Kidney (tissue), 22 donors: ENCODE measurements at places on chromosomes 7 and 10.

GRCh38 chr10:112809736-112810135 lies 140.3 kb upstream of the TCF7L2 start:
- DNase-seq = no peak

DNA sequence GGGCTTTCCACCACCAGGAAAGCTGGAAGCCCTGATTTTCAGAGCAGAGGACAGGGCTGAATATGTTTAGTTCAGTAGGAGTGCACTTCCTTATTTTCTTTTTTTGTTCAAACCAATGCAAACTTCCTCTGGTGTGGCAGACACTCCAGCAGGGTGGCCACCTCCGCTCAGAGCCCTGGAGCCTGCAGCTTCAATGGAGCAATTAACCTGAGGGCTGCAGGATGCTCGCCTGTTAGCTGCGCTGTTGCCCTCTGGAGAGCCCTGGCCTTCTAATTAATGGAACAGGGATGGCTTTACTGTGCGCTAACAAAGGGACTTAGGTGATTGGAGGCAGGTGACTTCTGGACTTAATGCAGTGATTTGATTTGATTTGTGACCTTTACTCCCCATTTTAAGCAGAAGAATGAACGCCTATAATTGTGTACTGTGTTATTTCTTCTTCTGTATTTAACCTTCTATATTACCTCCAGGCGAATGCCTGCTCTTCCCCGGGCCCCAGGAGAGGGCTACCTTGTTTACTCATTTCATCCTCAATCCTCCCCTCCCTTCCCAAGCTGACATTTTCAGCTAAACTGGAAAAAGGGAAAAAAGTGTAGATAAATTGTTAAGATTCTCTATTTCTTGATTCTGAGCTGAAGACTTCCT lies 123.0 kb upstream of the CTBP2 start:
- DNase-seq = peak; percentile 40

GRCh38 chr7:116653204-116653603 lies 18.8 kb upstream of the MET start:
- DNase-seq = no peak

DNA sequence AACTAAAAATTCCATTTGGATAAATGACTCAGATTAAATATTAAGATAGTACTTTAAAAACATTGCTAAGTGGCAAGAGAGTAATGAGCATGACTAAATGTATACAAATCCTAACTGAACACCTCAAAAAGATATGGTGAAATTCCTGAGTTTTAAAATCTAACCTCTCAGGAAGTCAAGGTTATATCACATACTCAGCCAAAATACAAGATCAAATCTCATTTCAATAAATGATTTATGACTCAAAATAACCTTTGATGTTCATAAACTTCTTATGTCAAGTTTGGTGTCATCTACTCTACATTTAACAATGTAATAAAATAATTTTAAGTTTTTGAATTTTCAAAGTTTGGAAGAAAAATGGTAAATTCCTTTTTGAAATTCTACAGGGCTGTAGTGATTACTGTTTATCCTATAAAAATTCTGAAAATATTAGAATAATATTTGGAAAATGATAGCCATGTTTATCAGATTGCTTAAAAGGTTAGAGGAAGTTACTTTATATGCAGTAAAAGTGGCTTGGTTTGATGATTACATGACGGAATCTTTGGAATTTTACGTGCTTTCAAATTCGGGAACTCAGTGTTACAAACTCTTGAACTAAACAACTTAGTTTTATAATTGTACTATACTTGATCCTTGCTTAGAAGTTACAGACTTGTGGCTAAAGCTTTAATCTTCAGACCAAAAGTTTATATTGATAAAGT lies 43.7 kb downstream of the ASZ1 start:
- DNase-seq = no peak

DNA sequence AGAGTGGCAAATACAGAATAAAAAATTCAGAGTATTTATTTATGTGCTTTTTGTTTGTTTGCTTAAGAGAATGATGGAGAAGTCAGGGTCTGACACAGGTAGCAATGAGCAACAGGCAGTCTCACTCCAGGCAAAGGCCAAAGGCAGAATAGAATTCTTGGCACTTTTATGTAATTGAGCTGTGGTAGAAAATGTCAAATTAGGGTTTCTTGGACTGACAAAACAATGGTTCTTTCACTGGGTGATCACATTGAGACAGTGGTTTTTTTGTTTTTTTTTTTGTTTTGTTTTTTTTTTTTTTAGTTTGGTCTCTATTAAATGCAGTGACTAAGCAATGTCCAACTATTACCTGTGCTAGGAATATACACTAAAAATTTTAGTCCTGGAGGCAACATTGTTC lies 27.4 kb downstream of the POM121L12 start:
- DNase-seq = no peak

DNA sequence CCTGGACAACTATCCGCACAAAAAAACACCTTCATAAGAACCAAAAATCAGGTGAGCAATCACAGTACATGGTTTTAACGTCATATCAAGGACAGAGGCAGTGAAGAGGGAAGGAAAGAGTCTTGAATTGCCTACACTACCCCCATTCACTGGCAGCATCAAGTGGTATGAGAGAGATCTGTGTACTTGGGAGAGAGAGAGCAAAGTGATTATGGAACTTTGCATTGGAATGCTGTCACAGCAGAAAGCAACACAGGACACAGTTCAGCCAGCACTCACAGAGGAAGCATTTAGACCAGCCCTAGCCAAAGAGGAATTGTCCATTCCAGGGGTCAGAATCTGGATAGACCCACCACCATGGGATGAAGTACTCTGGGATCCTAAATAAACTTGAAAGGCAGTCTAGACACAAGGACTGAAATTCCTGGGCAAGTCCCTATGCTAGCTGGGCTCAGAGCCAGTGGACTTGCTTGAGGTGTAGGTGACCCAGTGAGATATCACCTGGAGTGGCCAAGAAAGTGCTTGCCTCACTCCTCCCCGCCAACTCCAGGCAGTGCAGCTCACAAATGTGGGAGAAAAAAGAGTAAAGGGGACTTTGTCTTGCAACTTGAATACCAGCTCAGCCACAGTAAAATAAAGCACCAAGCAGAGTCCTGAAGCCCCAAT lies 30.5 kb upstream of the SFTPD start:
- DNase-seq = no peak

- no peak for DNase-seq
These were observed 45.6 kb upstream of the TES start for GRCh38 chr7:116164552-116165306.

- DNase-seq = peak; percentile 43
These were observed 246.2 kb upstream of the PPP2R2D start for GRCh38 chr10:131654471-131655087.

DNA sequence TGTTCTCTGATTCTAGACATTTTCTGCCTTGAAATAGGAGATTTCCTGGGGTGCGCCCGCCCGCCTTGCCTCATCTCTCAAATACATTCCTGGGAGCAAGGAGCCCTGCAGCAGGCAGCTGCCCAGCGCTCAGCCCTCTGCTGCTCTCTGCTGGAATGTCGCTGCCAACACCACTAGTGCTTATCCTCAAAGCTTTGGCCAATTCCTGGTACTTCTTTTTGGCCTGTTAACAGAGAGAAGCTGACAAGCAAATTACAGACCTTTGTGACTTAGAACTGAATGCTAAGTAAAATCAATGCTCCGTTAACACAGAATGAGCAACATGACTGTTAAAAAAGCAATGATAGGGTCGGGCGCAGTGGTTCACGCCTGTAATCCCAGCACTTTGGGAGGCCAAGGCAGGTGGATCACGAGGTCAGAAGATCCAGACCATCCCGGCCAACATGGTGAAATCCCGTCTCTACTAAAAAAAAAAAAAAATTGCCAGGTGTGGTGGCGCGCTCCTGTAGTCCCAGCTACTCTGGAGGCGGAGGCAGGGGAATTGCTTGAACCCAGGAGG lies 41.9 kb upstream of the SYPL1 start:
- peak; percentile 91 for DNase-seq

DNA sequence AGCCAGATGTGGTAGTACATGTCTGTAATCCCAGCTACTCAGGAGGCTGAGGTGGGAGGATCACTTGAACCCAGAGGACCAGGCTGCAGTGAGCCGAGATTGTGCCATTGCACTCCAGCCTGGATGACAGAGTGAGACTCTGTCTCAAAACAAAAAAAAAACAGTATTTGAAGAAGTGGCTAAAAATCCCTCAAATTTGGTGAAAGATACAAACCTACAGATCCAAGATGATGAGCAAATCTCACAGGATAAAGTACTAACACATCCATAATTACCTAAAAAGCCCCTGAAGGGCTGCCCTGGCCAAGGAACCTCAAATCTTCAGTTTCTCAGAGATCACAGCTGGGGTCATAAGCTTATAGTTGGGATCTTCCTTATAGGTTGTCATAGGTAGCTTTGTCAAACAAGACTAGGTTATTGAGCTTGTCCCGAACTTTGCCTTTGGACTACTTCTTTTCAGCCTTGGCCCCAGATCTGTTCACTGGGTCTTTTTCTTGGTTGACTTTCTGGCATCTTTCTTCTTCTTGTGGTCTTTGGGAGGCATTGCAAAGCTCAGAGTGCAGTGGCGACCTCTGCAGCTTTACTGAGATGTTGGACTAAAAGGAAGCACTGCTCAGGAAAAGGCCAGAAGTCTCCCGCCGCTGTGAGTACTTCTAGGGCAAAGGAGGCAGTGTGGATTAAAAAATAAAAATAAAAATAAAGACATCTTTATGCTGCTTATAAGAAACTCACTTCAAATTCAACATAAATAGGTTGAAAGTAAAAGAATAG lies 28.6 kb upstream of the SAR1A start:
- no peak for DNase-seq

DNA sequence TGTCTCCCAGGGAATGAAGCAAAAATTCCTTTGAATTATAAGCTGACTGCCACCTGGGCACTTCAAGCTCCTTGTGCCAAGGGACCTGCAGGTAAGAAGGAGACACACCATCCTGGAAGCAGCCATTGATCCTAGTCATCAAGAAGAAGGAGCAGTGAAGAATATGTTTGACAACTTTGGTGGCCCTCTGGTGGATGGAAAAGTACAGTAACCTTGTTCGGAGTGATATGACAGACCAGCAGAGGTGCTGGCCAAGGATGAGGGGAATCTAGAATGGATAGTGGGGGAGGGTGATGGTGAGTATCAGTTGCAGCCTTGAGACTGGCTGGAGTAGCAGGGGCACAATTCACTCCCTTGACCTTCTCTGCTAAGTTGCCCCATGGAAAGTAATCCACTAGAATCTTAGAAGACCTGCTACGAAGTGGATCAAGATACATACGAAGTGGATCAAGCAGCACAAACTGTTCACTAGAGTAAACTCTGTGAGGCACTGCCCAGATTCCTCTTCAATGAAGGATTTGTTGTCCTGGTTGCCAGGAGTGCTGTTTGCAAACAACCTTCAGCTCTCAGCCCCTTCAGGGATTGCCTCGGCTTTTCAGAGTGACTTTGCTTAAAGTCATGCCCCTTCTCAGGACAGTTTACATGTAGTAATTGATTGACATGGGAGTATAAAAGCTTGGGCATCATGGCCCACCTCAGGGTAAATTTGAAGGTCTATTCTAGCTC lies 44.8 kb upstream of the ORC5 start:
- DNase-seq = peak; percentile 10

DNA sequence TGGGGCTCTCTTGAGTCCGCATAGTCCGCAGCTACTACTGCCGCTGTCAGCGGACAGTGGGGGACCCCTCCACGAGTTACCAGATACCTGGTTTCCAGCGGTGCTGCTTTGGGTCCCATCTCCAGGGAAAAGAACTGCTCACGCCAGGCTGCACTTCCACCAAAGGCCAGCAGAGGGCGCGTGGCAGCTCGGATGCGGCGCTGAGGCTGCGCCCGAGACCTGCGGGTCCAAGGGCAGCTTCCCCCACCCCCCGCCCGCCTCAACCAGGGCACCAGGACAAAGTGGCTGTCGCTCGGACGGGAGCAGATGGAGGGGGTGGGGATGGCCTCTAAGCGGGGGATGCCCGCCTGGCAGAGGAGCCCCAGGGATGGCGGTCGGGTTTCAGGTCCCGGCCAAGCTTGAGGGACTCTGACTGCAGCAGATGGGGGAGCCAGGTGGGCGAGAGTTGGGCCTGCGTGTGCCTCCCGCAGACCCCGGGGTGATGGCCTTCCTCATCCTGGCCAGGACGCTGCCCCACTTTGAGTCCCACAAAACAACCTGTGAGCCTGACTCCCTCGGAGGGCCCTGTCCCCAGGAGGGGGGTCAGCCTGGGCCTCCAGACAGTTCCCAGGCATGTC lies 23.8 kb upstream of the ZNF735 start:
- no peak for DNase-seq

GRCh38 chr7:158000160-158000559 lies 587.5 kb downstream of the PTPRN2 start:
- DNase-seq = no peak

- no peak for DNase-seq
These were observed 717.4 kb downstream of the PARD3 start for GRCh38 chr10:34097682-34098081.

DNA sequence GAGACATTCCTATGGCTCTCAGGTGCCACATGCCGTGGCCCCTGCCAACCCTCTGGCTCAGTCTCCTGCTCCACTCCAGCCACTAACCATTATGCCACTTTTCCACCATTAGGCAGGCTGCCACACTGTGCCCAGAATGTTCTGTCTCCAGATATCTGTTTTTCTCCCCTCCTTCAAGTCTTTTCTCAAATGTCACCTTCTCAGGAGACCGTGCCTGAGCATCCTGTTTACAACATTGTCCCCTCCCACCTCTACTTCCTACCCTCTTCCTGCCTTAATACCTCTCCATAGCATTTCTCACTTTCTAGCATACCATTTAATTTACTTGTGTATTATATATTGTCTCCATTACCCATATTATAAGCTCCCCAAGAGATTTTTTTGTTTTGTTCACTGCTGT lies 162.5 kb upstream of the LYZL2 start:
- no peak for DNase-seq

DNA sequence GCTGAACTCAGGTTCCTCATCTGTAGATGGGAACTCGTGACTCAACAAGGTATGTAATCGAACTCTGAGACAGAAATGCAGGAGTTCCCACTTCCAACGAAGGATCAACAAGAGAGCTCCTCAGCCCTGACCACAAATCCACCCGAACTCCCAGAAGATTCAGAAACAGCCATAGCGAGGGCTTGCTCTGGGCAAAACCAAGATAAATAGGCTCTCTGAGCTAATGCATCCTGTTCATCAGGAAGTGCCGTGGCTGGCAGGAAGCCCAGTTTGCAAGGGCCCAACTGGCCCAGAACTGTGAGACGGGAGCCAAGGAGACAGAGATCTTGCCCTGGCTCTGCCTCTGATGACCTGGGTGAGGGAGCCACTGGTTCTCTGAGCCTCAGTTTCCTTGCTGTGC lies 141.7 kb upstream of the PFKP start:
- DNase-seq = peak; percentile 40

GRCh38 chr7:91443862-91444261 lies 179.6 kb downstream of the FZD1 start:
- DNase-seq = no peak

DNA sequence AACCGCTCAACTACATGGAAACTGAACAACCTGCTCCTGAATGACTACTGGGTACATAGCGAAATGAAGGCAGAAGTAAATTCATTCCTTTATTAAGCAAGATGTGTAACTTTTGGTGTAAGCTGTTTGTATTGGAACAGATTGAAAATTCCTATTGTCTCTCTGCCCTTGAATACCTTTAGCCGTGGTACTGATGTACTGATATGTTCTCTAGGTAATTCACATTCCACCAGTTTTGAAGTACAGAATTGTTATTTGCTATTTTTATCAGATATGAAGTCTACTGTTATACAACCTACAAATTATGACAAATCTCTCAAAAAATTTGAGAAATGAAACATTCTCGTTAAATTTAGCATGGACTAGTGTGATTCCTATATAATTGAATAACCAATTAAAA lies 17.7 kb downstream of the ZMYND11 start:
- DNase-seq = no peak
